NCI-H446 (cell line): ENCODE measurements at places on chromosomes 7 and 10.

- DNase-seq = no peak
Observed at GRCh38 chr7:111098011-111098925, 7.3 kb downstream of the LRRN3 start.

DNA sequence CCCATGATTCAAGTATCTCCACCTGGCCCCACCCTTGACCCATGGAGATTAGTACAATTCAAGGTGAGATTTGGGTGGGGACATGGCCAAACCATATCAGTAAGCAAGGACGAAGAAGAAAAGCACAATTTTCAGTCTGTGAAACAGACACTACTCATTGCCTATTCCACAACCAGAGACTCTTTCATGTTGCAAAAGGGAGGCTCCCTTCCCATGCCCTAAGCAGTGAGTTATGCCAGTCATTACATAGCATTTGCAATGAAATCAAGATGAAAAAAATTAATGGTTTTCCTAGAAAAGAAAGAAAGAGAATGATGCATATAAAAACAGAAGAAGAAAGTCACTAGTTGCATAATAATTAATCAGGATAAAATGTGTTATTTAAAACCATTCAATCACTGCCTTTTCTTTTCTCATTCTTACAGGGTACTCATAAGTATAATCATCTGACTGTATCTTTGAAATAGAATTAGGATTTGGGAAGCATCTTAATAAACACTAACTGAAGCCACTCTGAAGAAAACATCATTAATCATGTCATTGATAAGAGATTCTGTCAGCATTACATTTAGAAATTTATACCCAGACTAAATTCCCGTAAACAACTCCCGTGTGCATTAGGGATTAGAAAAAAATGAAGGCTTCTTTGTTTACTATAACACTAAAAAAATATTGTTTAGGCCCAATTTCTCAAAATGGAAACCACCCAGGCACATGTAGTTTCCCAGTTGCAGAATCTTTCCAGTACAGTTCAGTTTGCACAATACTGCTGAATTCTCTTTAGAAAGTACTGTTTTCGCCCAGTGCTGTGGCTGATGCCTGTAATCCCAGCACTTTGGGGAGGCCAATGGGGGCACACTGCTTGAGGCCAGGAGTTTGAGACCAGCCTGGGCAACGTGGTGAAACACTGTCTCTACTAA, 9.1 kb downstream of the PRPS1L1 start:
- no peak for DNase-seq

DNA sequence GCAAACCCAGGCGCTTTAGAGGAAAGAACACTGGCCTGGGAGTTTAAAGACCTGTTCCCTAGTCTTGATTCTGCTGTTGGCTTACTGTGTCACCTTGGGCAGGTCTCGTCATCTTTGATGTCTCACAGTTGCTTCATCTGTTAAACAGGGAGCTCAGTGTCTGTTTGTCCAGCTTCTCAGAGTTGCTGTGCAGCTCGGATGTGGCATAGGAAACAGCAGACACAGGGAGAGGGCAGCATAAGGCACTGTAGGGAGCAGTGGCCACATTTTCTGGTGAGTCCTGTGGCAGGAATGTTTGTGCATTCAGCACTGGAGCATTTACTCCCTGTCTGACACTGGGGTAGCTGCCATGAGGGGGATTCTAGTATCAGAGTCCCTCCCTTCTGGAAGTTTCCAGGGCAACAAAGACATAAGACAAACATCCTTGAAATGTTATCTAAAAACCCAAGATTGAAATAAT, 2.0 kb downstream of the REPIN1 start:
- no peak for DNase-seq

DNA sequence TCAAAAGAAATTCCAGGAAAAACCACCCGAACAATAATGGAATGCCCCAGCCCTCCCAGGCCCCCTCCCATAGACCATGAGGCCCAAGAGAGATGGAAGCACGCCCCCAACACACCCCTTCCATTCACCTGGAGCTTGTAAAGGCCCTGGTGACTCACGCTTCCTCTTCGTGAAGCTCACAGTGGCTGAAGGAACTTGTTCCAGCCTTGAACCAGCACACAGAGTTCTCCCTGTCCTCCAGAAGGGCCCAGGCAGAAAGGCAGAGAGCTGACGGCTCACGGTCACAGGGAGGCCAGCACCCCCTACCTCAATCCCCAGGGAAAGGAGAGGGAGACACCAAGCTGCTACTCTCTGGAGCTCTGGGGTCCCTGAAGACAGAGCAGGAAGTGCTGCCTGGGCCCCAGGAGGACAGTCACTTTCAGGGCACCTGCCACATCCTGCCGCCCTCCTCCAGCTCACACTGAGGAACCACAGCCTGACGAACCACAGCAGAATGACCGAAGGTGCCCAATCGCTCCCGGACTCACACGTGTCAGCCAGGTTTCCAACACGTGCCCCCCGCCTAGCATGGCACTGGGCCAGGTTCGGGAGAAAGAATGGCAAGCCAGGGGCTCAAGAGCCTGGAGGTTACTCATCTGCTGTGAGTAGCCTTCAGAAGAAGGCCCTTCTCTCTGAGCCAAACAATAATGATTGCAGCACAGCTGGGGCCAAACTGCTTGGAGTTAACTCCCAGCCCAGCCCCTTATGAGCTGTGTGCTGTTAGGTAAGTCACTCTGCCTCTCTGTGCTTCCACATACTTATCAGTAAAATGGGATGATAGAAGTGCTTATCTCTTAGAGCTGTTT, 52.8 kb downstream of the DLG5 start:
- DNase-seq = peak; percentile 33

DNA sequence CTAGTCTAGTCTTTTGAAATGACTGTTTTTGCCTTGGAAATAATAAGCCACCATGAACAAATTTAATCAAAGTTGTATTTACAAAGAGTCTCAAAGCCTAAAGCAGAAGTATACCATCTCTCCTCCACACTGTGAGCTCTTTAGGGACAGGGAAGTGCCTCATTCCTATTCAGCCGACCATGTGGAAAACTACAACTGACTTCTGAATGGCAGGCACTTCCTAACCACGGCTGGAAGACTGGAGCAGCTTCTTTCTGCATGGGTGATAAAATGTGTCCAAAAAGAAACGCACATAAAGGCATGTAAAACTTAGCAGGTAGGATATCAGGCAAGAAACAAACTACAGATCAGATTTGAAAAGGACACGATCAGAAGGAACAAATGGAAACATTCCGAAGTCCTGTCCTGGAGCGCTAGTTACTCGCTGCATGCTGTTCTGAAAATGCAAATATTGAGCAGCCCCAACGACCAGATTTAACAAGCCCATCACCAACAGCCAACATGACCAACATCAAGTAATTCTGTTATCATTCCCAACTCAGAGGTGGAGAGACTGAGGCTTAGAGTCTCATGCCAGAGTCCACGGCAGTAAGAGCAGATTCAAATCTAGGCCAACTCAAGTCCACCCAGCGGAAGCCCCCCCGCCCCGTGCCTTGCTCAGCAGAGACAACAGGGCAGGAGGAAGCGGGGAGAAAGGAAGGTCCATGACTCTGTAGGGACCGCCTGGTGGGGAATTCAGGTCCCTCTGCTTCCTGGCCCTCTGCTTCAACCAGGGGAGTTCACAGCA, 26.5 kb downstream of the CTBP2 start:
- DNase-seq = no peak

DNA sequence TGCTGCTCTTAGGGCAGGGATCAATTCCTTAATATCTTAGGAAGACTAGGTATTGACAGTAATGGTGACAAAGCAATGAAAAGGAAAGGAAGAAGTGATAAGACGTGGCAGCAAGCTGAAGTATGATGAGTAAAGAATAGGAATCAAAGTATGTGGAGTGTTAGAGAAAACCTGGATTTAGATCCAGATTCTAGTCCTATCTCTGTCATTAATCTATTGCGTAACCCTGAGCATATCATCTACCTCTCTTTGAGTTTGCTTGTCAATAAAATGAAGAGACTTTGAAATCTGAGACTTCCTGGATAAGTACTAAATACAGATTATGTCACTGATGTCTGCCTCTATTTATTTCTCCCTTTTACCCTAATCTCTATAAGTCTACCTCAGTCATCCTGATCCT, 89.2 kb downstream of the PTEN start:
- no peak for DNase-seq

GRCh38 chr7:117011419-117012260, 58.3 kb downstream of the ST7 start:
- no peak for DNase-seq

DNA sequence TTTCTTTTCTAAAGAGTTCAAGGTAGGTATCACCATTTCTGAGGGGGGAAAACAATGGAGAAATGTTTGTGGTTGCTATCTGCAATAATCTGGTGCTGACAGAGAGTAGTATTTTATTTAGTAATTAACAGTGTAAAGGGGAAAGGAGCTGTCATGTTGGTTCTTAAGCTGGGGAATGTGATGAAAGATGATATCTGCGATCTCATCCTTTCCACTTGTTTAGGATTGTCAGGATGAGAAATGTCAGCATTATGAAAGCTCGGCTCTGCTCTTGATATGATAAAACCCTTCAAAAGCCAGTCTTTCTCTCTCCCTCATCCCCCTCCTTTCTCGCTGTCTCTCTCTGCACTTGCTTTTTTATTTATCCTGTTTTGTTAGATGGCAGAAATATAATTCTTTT, 106.1 kb downstream of the POU6F2 start:
- no peak for DNase-seq

DNA sequence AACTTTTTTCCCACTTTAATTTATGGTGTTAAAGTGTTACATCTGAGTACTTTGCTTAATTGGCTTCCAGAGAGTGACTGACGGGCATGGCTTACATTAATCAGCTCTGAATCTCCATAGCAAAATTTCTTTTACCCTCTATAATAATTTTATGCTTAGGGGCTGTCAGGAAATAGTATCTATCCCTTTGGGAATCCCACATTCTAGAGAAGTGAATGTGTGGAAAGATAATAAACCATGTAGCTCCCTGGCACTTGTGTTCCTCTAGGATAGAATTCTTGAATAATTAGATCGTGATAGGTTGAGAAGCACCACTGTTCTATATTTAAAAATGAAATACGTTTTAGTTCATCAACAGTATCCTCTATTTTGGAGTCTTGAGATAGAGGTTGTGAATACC, 89.6 kb downstream of the DNAJB9 start:
- no peak for DNase-seq

DNA sequence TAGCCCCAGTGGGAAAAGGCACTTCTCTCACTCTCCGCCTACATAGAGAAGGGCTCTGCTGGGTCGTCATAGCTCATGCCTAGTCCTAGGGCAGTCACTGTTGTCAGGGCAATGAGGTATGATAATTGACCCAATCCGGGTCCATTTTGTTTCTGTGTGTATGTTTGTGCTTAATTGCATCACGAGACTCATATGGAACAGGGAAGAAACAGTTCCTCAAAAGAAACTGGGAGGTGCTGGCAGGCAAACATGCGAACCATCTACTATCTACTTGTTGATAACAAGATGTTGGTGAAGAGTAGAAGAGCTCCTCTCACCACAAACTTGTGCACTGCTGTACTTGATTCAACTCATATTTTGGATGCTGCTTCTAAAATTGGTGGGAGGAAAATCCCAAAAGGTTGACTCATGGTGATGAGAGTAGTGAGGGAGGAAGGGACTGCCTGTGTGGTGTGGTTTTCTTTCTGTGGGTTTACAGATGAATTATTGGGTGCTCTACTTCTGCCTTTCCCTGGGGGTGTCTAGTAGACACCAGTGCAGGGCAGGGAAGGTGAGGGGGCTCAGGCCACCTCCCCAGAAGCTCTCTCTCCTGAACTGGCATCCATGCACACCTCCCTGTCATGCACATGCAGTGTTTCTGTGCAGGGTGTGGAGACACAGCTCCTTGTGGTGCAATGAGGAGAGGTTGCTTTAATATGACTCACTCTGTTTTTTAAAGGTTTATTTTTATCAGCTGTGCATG, 29.4 kb downstream of the LSMEM1 start:
- DNase-seq = no peak

DNA sequence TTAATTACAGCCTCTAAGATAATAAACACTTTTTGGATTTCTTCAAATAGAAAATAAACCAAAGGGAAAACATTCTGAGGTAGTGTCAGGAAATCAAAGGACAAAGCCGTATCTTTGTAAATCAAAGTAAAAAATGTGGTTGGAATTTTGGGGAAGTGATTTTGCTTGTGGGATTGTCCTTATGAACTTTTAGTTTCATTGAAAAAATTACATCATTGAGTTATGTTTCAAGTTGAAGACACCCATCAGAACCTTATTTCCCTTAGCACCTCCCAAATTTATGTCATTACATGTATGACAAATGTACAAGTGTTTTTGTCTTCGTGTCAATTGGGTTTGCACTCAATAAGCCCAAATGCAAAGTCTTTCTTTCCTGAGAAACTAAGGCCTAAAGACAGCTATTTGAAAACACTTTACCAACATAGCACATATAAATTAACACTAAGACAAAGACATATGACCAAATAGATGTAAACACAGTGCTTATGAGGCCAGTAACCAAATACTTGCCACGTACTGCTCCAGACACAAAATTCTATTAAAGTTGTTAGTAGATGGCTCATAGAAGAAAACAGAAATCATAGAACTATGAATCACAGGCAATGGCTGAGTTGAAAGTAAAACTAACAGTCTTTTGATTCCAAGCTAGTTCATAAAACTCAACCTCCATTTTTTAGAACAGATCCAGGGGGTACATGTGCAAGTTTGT, 26.9 kb upstream of the LAMB4 start:
- no peak for DNase-seq

GRCh38 chr10:93068411-93069244, 5.1 kb upstream of the CYP26A1 start:
- no peak for DNase-seq

DNA sequence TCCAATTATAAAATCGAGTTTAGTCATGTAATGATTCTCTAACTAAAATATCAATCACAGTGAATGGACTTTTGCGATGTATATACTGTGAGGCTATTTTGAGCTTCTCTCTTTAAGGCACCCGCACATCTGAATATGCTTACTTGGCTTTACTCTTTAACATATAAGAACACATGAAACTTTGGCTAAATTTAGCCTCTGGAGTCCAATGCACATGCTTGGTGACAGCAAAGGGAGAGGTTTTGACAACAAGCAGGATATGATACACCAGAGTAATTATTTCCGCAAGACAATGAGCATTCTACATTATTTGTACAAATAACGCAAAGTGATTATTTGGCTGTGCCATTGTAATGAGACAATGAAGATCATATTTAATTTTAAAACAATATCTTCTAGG, 72.4 kb downstream of the ARID5B start:
- DNase-seq = no peak

- DNase-seq = no peak
Observed at GRCh38 chr10:67663449-67664087, 32.4 kb downstream of the CTNNA3 start.
